ENCODE measurements at places on chromosomes 2 and 18.

DNA sequence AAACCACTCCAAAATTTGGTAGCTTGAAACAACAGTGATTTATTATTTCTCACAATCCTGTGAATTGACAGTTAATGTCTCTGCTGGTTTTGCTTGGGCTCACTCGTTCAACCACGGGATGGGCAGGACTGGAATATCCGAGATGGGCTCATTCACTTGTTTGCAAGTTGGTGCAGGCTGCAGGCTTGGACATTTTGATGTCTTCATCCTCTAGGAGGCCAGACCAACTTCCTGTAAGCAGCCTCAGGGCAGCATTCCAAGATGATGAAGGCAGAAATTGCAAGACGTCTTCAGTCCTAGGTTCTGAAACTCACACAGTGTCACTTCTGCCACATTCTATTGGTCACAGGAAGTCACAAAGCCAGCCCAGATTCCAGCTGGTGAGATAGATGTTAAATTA lies 47.1 kb downstream of the GPR39 start:
- no peak for DNase-seq

GRCh38 chr2:113910967-113911678 lies 21.2 kb downstream of the ACTR3 start:
- DNase-seq, result no peak

GRCh38 chr2:228613133-228613850 lies 431.8 kb upstream of the SPHKAP start:
- no peak for DNase-seq

DNA sequence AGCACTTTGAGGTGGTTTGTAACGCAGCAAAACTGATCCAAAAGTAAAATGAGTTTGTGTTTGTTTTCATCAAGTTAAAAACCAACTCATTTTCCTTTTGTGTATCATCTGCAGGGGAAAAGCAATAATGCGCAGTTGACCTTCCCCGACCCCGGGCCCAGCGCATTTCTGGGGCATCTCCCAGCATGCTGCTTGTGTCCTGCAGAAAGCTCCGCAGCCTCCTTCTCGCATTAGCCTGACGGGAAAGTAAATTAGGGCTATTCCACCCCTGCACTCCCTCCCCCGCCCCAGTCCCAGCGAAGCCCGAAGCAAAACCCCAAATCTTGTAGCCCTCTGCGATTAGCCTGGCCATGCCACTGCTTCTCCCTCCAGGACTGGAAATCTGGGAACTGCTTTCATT lies 82.0 kb upstream of the PPM1B start:
- no peak for DNase-seq

GRCh38 chr2:74553892-74554819 lies at the start of the genes DOK1 and LOXL3:
Gene DOK1 (plus strand): TSS chr2:74554720. CDS start chr2:74554755, 35 bp downstream.
Gene LOXL3 (minus strand): TSS chr2:74553942. CDS start chr2:74552634, 1,308 bp downstream.
- DNase-seq, result peak; percentile 96

DNA sequence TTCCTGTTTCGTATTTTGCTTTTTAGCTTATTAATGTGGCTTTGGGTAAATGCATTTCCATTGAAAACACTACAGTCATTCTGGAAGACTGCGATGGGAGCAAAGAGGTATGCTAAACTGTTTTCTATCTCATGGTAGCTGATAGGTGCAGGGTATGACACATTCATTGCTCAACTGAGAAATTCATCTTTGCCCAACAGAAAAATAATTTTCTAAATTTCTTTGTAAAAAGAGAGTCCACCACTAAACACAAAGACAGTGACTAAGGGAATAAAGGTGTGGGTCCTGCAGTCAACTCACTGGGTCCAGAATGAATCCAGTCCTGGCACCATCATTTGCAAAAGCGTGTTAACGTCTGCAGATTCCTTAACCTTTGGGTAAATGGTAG lies 19.9 kb downstream of the ERMN start:
- no peak for DNase-seq

GRCh38 chr2:163471947-163472346 lies 263.9 kb downstream of the FIGN start:
- DNase-seq, result no peak

DNA sequence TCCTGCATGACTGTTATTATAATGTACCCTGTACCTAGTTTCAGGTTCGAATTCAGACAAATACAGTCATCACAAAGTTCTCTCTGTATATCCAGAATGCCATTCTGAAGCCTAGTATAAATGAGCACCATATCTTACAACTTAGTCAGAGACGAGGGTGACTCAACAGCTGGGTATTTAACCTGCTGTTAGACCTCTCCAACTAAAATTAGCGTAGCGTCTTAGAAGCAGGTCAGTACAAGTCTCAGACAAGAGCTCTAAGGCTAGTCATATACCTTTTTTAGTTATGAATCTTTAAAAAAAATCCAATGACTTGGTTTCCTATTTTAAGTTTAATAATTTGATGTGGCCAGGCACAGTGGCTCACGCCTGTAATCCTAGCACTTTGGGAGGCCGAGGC lies 74.1 kb downstream of the CABYR start:
- DNase-seq, result no peak

DNA sequence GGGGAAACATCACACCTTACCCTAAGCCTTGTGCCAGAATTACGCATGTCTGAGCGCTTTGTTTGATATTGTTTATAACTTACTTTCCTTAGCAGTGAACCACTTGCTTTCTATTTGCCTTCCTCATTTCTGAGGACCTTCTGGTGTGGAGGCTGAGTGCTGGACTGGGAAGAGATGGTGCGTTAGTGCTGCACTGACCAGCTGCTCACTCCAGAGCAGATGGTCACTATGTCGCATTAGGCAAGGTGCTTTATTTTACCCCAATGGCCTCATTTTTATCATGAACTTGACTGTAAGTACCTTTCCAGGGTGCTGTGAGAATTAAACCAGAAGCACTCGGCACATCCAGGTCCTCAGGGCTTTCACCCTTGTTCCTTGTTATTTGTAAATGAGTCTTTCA lies 46.6 kb upstream of the TMEM18 start:
- no peak for DNase-seq
